ENCODE measurements at places on chromosomes 4 and X.

DNA sequence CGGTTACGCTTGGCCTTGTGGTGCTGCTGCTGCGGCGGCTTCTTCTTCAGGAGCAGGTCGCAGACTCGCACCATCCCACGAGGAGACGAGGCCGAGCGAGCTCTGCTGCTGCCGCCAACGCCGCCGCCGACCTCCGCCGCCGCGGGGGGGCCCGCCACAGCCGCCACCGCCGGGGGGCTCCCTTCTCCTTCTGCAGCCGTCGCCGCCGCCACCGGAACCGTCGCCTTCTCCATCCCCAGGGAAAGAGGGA, 237 bp downstream of the ANKRD17 start:
- H3K4me3 ChIP-seq: peak overlapping the region; percentile 99
- peaks cover 60% of the 10 kb centered on the region for H3K36me3 ChIP-seq
- H3K27ac ChIP-seq: peak overlapping the region; percentile 100
- no peak for ATAC-seq
- H3K27me3 ChIP-seq: no peaks in the 10 kb centered on the region

- no peaks in the 10 kb centered on the region for H3K27me3 ChIP-seq
- H3K4me3 ChIP-seq: no peak overlapping the region
- no peaks in the 10 kb centered on the region for H3K36me3 ChIP-seq
- H3K4me1 ChIP-seq: no peaks in the 10 kb centered on the region
- ATAC-seq: no peak
Observed at GRCh38 chr4:16496501-16496900, 270.2 kb upstream of the TAPT1 start.

- no peak overlapping the region for H3K27ac ChIP-seq
- H3K36me3 ChIP-seq: peaks cover 15% of the 10 kb centered on the region
- peaks cover 4% of the 10 kb centered on the region for H3K27me3 ChIP-seq
Observed at GRCh38 chr4:109811707-109812106, 3.9 kb upstream of the GAR1 start.

DNA sequence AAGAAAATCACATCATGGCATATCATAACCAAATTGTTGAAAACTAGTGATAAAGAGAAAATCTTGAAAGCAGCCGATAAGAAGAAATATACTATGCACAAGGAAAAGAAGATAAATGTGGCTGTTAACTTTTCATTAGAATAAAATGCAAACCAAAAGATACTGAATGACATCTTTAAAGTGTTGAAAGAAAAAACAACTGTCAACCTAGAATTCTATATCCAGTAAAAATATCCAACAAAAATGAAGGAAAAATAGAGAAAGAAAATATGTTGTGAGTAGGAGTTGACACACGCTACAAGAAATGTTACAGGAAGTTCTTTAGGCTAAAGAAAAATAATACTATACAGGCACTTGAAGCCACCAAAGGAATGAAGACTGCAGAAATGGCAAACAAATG, 82.0 kb downstream of the FAM184B start:
- H3K4me1 ChIP-seq: no peaks in the 10 kb centered on the region

DNA sequence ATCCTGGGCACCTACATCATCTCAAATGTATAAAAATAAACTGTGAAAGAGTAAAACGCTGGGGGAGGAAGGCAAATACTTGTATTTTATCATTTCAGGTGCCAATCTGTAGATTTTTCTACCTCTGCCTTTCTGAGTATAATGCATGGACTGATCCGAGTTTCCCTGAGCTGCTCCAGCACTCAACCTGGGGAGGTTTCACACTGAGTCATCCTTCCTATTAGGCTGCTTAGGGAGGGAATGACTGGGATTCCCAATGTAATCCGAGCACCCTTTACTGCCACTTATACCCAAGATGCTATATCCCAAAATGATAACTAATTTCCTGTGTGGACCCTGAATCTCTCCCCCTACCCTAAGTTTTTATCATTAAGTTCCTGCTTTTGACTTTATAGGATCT, 126.6 kb downstream of the HNRNPD start:
- H3K27me3 ChIP-seq: peaks cover 4% of the 10 kb centered on the region
- no peak overlapping the region for H3K27ac ChIP-seq
- no peak overlapping the region for H3K4me3 ChIP-seq
- no peak for ATAC-seq
- H3K36me3 ChIP-seq: no peaks in the 10 kb centered on the region
- no peaks in the 10 kb centered on the region for H3K4me1 ChIP-seq

DNA sequence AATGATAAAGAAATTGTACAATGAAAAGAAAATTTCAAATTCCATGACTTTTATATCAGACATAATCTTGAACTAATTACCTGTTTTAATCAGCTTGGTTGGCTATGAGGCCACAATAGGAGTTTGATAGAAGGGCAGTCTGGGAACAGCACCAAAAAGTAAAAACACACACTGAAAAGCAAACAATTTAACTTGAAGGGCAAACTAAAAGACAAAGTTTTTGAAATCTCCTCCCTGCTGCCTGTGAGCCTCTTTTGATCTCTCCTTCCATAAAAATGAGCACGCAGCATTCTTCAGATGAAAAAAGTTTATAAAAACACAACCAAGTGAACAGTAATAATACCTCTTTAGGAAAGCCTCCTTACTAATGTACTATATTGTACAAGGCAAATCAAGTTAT, 8.1 kb downstream of the ODAM start:
- H3K36me3 ChIP-seq: no peaks in the 10 kb centered on the region
- no peak overlapping the region for H3K4me3 ChIP-seq
- H3K27me3 ChIP-seq: no peaks in the 10 kb centered on the region
- H3K27ac ChIP-seq: no peak overlapping the region
- no peaks in the 10 kb centered on the region for H3K4me1 ChIP-seq
- ATAC-seq: no peak
